ENCODE measurements at places on chromosomes 16 and 17. TPM values are rescaled to one million over a fixed set of nuclear protein-coding genes. Genes with fewer than 3 reads are reported as not detected.

The DRC3 gene
- 1.3 TPM for total RNA-seq

The PIK3R6 gene
- not detected for total RNA-seq

The ZNF385C gene
- not detected for total RNA-seq

The DPEP2 gene
- not detected for total RNA-seq

The HSPB9 gene
- not detected for total RNA-seq

The EPOP gene
- total RNA-seq, result 3.1 TPM

The ITGAD gene
- total RNA-seq, result not detected

The PMFBP1 gene
- 0.63 TPM for total RNA-seq

The PIMREG gene
- total RNA-seq, result 20.2 TPM

The CHRNE gene
- 1.5 TPM for total RNA-seq

The AGRP gene
- total RNA-seq, result not detected

The SLC6A2 gene
- not detected for total RNA-seq

The MT1E gene
- 131 TPM for total RNA-seq

The TBC1D3L gene
- total RNA-seq, result 2.0 TPM

The TOP3A gene
- 19.9 TPM for total RNA-seq

The CPNE7 gene
- total RNA-seq, result 16.1 TPM

The GPRC5B gene
- total RNA-seq, result 28.4 TPM

The KRT33B gene
- not detected for total RNA-seq

The AP2B1 gene
- total RNA-seq, result 88.7 TPM

The SPIRE2 gene
- total RNA-seq, result 0.66 TPM

The WNK4 gene
- total RNA-seq, result 8.1 TPM

The CFAP52 gene
- total RNA-seq, result not detected

The DDX52 gene
- 25.5 TPM for total RNA-seq

The ZNF469 gene
- total RNA-seq, result 7.4 TPM

The KCNJ18 gene
- not detected for total RNA-seq
